ENCODE measurements at places on chromosomes 13 and 19.

DNA sequence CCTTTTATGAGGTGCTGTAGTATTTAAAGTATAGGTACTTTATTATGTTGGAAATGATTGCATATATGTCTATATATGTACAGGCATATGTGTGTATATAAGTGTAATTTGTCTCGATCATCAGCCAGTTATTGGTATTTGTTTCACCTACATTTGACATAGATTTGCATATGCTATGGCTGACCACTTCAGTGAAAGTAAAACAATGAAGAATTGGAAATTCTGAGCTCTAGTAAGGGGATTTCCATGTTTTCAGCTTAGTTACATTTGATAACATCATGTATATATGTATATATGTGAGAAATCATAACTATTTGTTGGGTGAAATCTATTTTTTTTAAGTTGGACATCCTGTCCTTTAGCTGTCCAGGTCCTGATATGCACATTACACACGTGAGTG, 1303.9 kb downstream of the EFNB2 start:
- no peak overlapping the region for H3K27ac ChIP-seq
- H3K4me1 ChIP-seq = no peaks in the 10 kb centered on the region
- H3K4me3 ChIP-seq = no peak overlapping the region
- peaks cover 8% of the 10 kb centered on the region for H3K27me3 ChIP-seq
- no peaks in the 10 kb centered on the region for H3K36me3 ChIP-seq

DNA sequence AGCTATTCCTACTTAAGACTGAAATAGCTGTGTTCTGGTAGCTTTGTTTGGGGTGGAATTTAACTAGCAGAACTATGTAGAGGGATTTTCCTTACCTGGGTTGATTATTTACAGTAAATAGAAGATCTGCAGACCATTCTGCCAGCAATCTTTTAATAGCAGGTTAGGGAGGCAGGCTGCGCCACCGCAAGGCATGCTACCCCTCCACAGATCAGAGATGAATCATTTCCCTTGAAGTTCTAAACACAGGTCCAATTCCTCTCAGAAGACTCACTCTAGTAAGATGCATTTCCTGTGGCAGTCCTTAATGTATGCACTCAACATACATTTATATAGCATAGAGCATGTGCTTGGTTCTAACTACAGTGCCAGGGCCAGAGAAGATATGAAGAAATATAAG, 109.0 kb downstream of the TNFRSF19 start:
- H3K36me3 ChIP-seq = no peaks in the 10 kb centered on the region
- H3K27me3 ChIP-seq = peaks cover 6% of the 10 kb centered on the region
- peaks cover 6% of the 10 kb centered on the region for H3K4me1 ChIP-seq
- peak overlapping the region; percentile 4 for H3K27ac ChIP-seq
- H3K4me3 ChIP-seq = no peak overlapping the region

DNA sequence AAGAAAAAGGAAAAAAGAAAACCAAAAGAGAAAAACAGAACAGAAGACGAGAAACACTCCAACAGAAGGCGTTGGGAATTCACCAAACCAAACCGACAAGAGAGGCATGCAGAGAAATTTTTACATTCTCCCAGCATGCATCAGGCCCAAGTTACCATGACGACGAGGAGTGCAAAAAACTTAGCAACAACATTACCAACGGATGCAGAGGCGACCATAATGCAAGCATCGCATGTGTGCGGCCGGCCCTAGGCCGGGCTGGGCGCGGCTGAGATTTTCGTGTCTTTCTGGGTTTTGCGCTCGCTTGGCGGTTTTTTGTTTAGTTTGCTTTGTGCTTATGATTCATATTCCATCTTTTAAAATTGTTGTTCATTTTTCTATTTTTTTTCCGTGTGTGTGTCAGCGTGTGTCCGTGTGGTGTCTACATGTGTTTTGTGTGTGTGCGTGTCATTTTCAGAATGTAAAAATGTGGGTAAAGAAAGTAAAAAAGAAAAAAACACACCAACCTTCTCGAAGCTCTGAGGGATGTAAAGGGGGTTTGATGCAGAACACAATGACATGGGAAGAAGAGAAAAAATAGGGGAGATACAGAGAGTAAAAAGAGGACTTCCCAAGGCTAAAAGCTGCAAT, 84.9 kb downstream of the PTPRS start:
- no peak overlapping the region for H3K27ac ChIP-seq
- no peaks in the 10 kb centered on the region for H3K4me1 ChIP-seq
- H3K27me3 ChIP-seq = no peaks in the 10 kb centered on the region
- no peak overlapping the region for H3K4me3 ChIP-seq

DNA sequence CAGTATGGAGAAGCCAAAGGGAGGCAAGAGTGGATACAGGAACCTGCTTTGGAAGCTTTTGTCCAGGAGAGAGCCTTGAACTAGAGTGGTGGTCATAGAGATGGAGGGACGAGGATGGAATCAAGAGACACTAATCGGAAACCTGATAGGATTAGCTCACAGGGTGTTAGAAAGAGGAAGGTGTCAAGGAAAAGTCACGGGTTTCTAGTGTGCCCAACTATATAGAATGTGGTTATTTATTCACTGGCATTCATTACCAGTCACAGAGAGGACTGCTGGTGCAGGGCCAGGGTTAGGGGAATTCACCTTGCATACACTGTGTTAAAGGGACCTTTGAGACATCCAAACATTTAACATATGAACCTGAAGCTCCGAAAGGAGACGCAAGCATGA, 43.4 kb upstream of the URAD start:
- H3K36me3 ChIP-seq = no peaks in the 10 kb centered on the region
- H3K4me1 ChIP-seq = peaks cover 7% of the 10 kb centered on the region
- no peak overlapping the region for H3K27ac ChIP-seq
- no peak overlapping the region for H3K4me3 ChIP-seq
- ATAC-seq = no peak

DNA sequence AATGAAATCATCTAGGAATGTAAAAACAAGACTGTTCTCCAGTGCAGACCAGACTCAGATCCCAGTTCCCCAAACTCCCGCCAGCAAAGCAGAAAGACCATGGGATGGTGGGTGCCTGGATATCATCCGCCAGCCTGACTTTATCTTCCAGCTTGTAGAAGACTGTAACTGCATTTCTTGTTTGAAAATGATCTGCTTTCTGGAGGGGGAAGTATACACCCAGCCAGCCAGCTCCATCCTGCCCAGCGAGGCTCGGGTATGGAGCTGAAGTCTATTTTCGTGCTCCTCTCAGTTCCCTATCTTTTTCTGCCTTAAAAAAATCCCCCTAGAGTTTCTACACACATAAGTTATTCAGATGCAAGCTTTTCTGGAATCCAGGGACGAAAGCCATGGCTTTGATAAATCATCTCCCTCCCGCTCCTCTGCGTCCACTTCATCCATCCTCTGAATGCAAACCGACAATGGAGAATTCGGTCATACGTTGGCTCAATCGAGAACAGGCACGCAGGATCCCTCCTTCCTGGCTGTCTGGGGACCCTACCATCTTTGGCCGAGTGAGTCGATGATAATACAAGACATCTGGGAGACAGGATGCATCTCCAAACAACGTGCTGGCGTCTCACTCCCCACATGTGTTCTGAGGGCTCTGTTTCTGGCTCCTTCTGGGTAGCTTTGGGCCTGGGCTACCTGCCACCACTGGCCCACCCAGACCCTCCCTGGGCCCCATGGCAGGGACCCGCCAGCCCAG, 31.2 kb downstream of the CEBPG start:
- H3K27me3 ChIP-seq = no peaks in the 10 kb centered on the region
- H3K36me3 ChIP-seq = no peaks in the 10 kb centered on the region
- H3K4me3 ChIP-seq = no peak overlapping the region
- H3K27ac ChIP-seq = peak overlapping the region; percentile 36
- peaks cover 6% of the 10 kb centered on the region for H3K4me1 ChIP-seq

- H3K4me3 ChIP-seq = no peak overlapping the region
- ATAC-seq = no peak
- no peak overlapping the region for H3K27ac ChIP-seq
- no peaks in the 10 kb centered on the region for H3K27me3 ChIP-seq
- H3K36me3 ChIP-seq = peaks cover 43% of the 10 kb centered on the region
These were observed 3.3 kb downstream of the CRB3 start for GRCh38 chr19:6467384-6467783.

DNA sequence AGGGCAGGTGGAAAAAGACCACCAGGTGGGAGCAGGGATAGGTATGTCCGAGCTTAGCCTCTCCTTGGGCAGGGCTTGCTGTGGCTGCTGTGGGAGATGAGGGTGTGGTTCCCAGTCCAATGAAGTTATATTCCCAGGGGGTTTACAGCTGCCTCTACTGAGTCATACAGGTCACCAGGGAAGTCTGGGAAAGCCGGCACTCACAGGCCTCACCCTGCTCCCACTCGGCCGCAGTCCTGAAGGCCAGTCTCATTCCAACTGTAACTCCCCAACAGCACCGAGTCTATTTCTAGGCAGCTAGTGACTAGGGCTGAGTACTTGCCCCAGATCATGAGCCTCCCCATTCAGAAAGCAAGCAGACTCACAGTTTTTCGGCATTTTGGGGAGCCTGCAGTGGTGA, 77.1 kb downstream of the FNDC3A start:
- no peak overlapping the region for H3K4me3 ChIP-seq
- peaks cover 14% of the 10 kb centered on the region for H3K4me1 ChIP-seq
- no peak overlapping the region for H3K27ac ChIP-seq
- H3K36me3 ChIP-seq = peaks cover 19% of the 10 kb centered on the region
- no peak for ATAC-seq
- H3K27me3 ChIP-seq = no peaks in the 10 kb centered on the region

- peak overlapping the region; percentile 99 for H3K27ac ChIP-seq
- no peaks in the 10 kb centered on the region for H3K27me3 ChIP-seq
- H3K4me3 ChIP-seq = peak overlapping the region; percentile 99
These were observed 5.0 kb downstream of the RPL36 start for GRCh38 chr19:5694956-5695648.

- H3K36me3 ChIP-seq = no peaks in the 10 kb centered on the region
- H3K27ac ChIP-seq = no peak overlapping the region
- H3K4me1 ChIP-seq = no peaks in the 10 kb centered on the region
- H3K27me3 ChIP-seq = no peaks in the 10 kb centered on the region
These were observed 165.8 kb downstream of the DIAPH3 start for GRCh38 chr13:59997976-59998375.

DNA sequence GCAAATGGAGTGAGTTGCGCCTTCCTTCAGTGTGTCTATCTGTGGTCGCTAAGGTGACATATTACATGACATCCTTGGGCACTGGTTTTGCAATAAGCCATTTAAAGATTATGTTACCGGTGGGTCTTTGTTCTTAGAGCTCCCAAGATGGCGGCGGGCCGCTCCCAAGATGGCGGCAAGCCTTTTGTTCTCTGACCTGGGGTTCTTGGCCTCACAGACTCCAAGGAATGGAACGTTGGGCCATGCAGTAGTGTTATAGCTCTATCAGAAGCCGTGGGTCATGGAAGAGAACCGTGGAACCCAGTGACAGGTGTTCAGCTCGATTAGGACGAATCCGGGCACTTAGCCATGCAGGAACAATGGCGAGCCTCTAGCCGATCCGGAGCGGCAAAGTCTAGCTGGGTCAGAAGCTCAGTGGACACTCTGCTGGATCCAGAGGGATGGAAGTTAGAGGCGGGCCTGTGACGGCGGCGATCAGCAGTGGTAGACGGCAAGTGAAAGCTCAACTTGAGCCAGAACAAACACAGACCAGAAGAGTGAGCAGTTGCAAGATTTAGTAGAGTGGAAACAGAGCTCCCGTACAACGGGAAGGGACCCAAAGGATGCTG, 188.6 kb downstream of the TEX29 start:
- peaks cover 7% of the 10 kb centered on the region for H3K27me3 ChIP-seq
- H3K4me1 ChIP-seq = no peaks in the 10 kb centered on the region
- no peak overlapping the region for H3K4me3 ChIP-seq
- ATAC-seq = no peak
- no peak overlapping the region for H3K27ac ChIP-seq
- no peaks in the 10 kb centered on the region for H3K36me3 ChIP-seq

- no peaks in the 10 kb centered on the region for H3K36me3 ChIP-seq
- peaks cover 55% of the 10 kb centered on the region for H3K27me3 ChIP-seq
- no peak overlapping the region for H3K27ac ChIP-seq
- H3K4me1 ChIP-seq = no peaks in the 10 kb centered on the region
- H3K4me3 ChIP-seq = no peak overlapping the region
These were observed 473 bp downstream of the KLK4 start for GRCh38 chr19:50910722-50911121.

DNA sequence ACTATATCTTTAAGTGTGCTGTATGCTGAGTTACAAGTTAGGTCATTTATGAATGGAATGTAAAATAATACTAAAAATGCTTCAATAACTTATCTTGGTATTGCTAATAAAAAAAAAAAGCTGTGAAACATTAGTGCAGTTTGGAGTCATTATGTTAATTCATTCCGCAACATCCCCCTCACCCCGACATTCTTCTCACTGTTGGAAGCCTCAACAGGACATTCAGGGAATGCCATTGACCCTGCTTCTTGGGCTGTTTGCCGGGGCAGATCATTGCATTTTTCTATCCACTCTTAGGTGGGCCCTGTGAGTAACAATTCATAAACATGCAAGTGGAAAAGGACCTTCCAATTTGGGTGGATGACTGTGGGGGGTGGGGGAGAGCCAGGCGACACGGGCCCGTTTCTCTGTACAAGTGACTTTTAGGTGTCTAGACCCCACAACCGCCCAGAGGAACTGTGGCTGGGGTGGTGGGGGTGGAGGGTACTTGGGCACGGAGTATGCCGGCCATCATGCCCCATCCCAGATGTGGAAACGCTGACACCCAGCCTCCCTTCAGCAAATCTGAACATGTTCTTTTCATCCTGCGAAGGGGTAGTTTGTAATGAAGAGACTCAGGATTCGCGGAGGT, 185.9 kb downstream of the ZNF536 start:
- peaks cover 13% of the 10 kb centered on the region for H3K27me3 ChIP-seq
- ATAC-seq = no peak
- H3K4me1 ChIP-seq = no peaks in the 10 kb centered on the region
- H3K27ac ChIP-seq = no peak overlapping the region
- H3K4me3 ChIP-seq = no peak overlapping the region

DNA sequence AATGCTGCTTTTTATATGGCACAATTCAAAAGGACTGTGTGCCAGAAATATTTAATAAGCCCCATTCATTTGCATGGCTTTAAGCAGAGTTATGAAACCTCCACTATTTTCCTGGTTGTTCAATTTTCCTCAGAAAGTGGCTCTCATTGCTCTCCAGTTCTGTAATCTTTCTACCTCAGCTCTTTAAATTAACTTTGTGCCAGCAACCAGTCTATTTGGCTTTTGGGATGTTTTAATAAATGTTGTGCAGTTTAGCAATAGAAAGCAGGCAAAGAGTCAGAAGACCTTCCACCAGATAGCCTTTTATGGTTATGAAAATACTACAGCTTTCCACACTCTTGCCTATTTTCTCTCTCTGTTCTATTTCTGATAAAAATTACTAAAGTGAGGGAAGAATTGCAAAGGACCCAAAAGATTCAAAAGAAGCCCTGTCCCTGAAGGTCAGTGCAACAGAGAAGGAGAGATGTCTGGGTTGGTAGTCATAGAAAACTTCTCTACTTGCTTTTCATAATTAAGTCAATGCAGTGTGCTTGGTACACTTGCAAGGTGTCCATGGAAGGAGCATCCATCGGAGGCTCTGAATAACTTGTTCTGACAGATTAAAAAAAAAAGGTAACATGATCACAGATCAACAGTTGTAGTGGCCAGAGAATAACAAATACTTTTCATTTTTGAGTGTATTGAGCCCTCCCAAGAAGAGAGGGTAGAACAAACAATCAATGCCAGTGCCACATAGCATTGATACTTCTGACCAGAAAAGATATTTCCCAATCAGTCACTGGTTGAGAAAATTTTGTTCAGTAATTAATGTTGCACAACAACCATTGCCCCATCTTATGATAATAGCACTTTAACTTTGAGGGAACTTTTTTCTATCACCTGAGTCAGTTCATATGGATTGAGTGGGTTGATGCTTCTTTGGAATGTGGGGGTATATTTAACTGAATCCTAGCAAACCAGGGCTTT, 48.4 kb upstream of the SPRY2 start:
- no peaks in the 10 kb centered on the region for H3K4me1 ChIP-seq
- ATAC-seq = no peak
- no peaks in the 10 kb centered on the region for H3K36me3 ChIP-seq
